ENCODE measurements at places on chromosomes 1 and 21.

DNA sequence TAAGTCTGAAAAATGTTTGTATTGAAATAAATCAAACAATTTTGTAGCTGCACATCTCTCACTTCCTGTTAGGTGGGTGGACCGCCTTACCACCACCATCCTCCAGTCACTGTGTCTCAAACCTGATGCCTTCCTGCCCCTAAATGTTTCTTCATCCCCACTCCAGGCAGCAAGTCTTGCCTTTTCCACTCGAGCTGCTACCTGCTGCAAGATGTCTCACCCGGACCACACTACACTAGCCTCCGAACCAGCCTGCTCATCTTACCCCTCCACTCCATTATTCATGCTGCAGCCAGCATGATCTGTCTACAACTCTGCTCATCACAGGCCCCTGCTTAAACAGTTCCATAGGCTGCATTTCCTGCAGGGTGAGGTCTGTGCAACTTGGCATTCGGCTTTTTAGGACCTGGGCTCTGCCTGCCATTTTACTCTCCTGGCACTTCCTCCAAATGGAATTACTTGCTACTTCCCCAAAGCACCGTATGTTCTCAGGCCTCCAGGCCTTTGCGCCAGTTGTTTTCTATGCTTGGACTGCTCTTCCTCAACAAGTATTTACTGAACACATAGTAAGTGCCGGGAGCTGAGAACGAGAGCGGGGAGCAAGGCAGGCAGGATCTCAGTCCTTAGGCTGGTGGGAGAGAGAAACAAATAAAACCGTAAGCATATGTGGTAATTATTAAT lies 5.2 kb upstream of the SF3A3 start:
- no peak for DNase-seq

DNA sequence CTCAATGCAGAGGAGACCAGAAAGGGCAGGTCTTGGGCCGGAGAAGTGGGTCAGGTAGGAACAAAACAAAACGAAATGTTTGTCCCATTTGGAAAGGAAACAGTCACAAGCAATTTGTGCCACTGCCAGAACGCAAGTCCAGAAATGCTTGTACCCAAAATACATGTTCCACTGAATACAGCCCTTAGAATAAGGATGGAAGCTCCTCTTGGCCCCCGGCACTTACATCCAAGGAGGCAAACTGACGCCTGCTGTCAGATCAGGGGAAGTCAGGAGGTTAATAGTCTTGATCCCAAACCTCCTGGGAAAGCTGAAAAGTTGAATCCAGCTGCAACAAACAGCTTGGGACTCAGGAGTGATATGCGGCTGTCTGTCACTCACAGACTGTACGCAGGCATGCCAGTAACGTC lies 75.9 kb upstream of the GALNT2 start:
- no peak for DNase-seq

DNA sequence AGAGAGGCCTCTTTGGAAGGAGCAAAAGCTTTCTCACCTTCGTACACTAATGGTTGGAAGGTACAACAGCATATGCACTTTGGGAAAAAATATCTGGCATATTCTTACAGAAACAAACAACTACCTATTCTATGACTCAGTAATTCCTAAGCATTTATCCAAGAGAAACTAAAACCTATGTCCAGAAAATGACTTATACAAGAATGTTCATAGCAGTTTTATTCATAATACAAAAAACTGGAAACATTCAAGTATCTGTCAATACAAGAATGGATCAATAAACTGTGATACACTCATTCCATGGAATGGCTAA lies 8.2 kb downstream of the NBPF1 start:
- no peak for DNase-seq

GRCh38 chr1:87045761-87046304 lies 131.4 kb downstream of the HS2ST1 start:
- peak; percentile 33 for DNase-seq

DNA sequence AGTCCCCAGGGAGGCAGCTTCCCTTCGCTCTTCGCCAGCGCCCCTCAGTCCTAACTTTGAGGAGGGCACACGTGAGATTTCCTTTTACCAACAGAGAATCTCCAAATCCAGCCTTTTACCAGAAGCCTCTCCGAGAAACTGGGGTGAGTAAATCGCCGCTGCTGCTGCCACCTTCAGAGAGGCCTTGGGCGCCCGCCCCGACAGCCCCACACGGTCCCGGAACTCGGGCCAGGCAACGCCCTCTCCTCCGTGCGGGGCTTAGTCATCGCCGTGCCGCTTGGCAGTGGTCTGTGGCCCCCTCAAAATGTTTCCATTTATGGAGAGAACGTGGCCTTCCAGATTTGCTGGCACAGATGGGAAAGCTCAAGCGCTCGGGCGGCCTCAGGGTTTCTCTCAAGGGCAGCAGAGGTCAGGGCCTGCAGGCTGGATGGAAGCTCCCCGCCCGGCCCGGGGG lies 41.4 kb upstream of the COL6A2 start:
- DNase-seq: no peak
